ENCODE measurements at places on chromosomes 3 and 15. TPM values are rescaled to one million over a fixed set of nuclear protein-coding genes. Genes with fewer than 3 reads are reported as not detected.

DNA sequence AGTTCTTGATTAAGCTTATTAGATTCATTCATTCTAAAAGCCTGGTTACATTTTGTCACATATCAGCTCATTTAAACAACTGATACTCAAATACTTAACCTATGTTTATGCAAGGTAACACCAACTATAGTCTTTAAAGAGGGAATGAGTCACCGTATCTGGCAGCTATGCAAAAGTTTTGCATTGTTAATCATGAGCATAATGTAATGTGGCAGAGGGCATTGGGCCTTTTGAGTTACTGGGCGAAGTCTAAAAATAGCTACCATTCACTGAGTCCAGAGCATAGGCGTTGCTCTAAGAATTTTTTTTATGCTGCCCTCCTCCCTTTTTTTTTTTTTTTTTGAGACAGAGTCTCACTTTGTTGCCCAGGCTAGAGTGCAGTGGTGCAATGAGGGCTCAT lies 277.7 kb upstream of the ZNF717 start:
- DNase-seq = no peak

DNA sequence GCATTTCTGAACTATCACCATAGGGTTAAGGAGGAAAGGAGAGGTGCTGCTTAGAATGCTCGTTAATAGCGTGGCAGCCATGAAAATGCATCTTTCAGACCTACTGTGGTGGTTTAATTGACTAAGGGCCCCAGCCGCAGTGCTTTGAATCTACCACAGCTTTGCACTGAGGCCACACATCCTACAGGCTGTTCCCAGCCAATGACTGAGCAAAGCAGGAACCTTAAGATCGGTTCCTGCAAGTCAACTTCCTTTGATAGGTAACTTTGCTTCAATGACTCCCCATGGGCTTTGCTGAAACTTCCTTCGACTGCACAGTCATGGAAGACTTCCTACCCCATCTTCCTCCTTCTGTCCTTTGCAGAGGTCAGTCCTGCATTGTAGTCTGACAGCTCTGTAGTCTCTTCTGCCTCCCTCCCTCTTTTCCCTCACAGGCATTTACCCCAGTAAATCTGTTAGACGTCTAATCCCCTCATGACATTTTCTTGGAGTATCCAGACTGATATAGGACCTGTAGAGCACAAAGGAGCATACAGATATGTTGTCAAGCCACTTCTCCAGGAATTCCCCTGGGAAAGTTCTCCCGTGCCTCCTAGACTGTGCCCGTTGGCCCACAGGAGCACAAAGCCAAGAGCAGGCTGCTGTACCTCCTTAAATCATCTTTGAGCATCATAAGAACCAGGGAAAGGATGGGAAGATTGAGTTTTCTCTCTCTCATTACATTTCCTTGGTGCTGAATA lies 2.6 kb upstream of the BCL2A1 start:
- no peak for DNase-seq

- no peak for DNase-seq
These were observed 46.1 kb upstream of the TMCO5A start for GRCh38 chr15:37888356-37888755.

DNA sequence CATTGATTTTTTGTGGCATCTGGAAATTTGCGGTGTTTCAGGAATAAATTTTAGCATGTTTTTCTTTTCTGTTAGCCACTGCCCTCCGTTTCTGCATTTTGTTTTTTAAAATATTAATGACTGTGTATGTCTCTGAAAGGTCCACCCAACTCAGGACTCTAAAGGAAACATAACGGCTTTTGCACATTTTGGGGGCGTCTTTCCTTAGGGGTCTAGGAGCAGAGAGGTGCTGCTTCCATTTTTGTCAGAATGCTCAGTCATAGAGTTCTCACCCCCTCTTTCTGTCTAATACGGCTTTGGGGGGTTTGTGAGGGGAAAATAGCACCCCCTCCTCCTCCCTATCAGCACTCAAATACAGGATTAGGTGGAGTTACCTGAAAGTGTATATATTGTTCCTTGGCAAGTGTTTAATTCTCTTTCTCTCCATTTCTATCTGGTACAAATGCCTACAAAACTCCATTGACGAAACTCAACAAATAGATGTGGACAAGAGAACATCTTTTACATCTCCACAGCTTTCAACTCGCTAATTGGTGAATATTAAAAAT lies 219.4 kb downstream of the MEIS2 start:
- no peak for DNase-seq

- DNase-seq = no peak
These were observed 86.4 kb downstream of the TIGIT start for GRCh38 chr3:114380233-114380651.

Gene DNAH12
- total RNA-seq = 0.52 TPM
